Stimulated activated CD4-positive, alpha-beta T cell treated with anti-CD3 and anti-CD28 coated beads, Interleukin-12 subunit alpha, Interleukin-12 subunit beta, amount 100 ng/mL, for 24 hours (primary cell): ENCODE measurements at places on chromosomes 16 and 17.

- no peak for DNase-seq
Observed at GRCh38 chr17:40522961-40523310, 21.5 kb upstream of the TNS4 start.

DNA sequence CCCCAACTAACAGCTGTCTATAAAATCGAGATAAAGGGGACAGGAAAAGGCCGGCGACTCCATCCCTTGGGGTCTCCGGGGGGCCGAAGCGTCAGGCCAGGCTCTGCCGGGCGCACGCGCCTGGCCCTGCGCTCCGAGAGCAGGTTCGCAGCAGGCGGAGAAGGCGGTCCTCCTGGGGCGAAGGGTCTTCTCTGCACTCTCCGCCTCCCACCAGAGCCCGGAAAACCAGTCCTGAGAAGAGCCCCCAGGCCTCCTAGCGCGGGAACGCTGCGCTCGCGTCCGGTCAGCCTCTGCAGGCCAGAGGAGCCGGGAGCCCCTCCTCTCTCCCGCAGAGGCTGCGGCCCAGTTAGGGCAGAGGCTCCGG lies 5.1 kb downstream of the FOXF1 start:
- DNase-seq: no peak

DNA sequence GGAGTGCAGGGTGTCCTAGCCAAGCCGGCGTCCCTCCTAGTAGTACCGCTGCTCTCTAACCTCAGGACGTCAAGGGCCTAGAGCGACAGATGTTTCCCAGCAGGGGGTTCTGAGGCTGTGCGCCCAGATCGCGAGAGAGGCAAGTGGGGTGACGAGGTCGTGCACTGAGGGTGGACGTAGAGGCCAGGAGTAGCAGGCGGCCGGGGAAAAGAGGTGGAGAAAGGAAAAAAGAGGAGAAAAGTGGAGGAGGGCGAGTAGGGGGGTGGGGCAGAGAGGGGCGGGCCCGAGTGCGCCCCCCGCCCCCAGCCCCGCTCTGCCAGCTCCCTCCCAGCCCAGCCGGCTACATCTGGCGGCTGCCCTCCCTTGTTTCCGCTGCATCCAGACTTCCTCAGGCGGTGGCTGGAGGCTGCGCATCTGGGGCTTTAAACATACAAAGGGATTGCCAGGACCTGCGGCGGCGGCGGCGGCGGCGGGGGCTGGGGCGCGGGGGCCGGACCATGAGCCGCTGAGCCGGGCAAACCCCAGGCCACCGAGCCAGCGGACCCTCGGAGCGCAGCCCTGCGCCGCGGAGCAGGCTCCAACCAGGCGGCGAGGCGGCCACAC lies at the start of gene MMP2:
Gene MMP2 (plus strand): TSS at position 372 of the 603 bp plus-strand sequence. CDS start 282 bp downstream, outside the sequence.
- no peak for DNase-seq

GRCh38 chr16:85344502-85345128 lies 232.3 kb upstream of the CIBAR2 start:
- no peak for DNase-seq

GRCh38 chr17:43779145-43780125 lies 658 bp upstream of the DUSP3 start:
- no peak for DNase-seq

DNA sequence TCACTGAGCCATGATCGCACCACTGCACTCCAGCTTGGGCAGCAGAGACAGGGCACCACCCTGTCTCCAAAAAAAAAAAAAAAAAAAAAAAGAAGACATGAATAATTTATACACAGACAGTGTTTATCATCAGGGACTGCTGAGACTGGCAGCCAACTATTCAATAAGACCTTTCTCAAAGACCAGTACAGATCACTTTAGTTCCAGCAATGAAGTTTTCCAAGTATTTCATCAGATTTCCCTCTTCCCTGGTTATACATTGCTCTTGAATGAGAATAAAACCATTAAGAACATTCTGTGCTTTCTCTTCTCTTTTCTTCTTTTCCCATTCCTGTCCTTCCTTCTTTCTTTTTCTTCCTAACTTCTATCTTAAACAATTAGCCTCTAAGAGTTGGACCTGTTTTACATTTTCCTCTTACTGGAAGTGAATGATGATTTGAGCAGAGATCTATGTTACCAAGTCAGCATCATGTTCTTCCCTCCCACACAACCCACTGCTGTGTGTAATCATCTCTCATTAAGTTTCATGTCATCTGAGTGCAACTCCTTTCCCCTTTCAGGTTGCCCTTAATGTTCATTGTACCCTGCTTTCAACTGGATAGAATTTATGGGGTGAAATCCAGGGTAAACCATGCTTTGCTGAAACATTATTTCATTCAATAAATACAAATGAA lies 35.9 kb upstream of the SMIM36 start:
- no peak for DNase-seq

DNA sequence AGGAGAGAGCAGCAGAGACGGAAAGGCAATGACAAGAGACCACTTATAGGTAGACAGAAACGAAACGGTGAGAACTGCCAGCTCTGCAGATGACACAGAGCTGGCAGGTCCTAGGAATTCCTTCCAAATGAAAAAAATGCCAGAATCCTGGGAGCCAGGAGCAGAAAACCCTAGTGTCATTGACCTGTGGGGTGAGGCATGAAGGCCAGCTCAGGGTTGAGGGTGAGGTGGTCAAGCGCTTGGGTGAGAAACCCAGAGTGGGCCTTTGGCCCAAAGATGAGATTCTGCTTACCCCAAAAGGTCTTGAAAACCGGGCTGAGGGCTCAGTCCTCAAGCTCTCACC lies 9.2 kb downstream of the HIC1 start:
- DNase-seq: no peak

DNA sequence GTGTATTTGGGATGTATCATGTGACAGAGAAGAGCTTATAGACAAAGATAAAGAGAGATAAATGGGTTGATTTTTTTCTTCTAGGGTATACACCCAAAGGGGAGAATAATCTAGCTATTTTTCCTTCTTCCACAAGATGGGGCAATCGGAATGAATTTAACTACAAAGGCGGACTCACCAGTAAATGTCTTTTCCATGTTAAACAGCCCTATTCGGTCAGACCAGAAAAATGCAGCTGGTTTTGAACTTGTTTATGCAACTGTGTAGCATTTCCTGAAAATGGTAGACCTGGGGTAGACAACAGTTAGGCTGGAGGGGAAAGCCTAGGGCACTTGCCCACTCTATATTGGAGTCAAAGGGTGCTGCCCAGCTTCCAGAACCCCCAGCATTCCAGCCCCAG lies 477.1 kb downstream of the TOX3 start:
- DNase-seq: no peak

- no peak for DNase-seq
Observed at GRCh38 chr16:50960517-50961202, 190.4 kb downstream of the SALL1 start.

- DNase-seq: no peak
Observed at GRCh38 chr17:31561469-31562375, 170.2 kb downstream of the RAB11FIP4 start.

DNA sequence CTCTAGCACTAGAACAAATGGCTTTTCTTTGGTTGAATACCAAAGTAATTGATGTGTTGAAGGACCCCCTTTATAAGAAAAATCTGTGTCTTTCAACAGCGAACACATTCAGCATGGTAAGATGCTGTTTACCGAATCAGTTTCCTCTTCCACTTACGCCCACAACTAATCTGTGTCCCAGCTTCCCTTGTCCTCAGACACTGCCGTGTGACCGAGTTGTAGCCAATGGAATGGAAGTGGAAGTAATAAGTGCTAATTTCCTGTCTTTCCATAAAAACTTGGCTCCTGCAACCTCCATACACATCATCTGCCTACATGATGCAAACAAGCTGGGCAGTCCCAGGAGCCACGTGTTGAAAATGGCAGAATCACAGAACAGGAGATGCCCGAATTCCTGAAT lies 10.4 kb downstream of the CDIPT start:
- no peak for DNase-seq

DNA sequence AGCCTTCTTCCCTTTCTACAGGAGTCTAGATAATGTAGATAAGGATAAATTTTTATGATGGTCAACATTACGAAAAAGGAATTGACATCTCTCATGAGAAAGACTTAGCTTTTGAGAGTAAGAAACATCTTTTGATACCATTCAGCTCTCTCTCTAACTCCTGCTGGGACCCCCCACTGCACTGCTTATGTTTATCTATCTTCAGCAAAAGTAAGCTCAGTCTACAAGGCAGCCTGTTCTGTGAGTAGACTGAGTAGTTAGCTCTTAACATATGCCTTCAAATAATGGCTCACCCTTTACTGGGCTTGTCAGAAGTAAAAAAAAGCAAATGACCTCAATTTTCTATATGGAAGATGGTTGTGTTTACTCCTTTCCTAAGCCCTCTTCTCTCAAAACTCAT lies 372.2 kb upstream of the CDH11 start:
- no peak for DNase-seq

DNA sequence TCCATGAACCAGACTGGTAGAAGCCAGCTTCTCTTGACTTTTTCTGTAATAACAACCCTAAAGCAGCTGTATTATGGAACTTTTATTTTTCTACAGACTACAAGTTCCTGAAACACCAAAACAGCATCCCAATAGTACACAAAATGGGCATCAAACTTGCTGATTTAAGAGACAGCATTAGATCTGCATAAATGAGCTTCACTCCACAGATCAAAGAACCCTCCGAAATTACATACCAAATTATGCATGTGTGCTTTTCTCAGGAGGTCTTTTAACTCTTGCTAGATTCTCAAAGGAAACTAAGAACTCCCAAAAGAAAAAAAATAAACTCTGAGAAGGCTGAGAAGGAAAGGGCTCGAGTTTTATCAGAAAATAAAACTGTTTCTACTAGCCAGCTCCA lies 12.3 kb downstream of the UBE2G1 start:
- DNase-seq: no peak

GRCh38 chr17:41750862-41751261 lies 16.4 kb upstream of the HAP1 start:
- DNase-seq: no peak

GRCh38 chr16:53156516-53156915 lies 101.7 kb downstream of the CHD9 start:
- DNase-seq: no peak

GRCh38 chr16:25941800-25942499 lies 250.2 kb downstream of the HS3ST4 start:
- DNase-seq: no peak

DNA sequence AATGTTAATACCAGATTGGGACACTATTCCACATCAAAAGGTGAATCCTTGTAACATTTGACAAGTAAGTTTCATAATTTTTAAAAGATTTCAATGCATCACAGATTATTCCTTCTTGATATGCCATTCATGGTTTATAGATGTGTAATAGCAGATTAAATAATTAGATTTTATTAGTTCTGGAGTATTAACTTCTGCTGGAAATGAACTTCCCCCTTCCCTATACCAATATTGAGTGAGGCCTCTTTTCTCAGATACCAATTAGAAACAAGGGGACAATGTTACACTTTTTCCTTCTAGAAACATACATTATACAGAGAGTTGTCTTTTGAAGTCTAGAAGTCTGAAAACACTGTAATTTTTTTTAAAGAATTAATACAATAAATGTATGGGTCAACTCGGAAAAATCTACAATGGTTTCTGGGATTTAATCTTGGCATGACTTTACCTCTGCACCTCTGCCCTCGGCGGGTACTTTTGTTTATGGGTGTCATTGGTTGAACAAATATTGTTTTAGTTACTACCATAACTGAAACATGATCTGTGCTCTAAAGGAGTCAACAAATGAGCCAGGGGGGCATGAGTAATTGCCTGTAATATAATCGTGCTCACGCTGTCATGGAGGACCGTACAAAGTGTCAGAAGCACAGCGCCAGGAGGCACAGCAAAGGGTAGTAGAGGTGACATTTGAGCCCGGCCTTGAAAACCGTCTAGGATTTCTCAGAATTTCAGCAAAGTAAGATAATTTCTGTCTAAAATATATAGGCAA lies 8.2 kb downstream of the LRRC37B start:
- DNase-seq: no peak

DNA sequence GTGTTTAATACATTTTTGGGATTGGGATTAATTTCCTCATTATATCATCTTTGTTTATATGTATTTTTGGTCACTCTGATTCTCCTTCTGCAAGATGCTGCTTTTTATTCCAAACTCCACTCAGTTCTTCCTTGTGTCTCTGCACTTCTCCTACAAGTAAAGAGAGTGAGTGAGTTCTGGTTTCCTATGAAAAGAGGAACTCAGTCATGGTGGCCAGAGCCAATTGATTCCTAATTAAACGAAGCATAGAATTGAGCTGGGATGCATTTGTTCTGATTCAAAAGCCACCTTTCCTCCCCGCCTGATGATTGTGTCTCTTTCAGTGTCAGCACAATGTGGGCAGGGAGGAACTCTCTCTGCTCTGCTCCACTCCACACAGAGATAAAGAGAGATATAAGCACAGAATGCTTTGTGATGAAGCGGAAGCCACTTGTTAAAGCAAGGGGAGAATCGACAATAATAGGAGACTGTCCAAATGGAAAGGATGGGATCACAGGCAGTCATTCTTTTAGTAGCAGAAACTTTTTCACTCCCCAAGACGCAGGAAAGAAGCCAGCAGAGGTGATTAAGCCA lies 121.3 kb upstream of the GOT2 start:
- DNase-seq: no peak

DNA sequence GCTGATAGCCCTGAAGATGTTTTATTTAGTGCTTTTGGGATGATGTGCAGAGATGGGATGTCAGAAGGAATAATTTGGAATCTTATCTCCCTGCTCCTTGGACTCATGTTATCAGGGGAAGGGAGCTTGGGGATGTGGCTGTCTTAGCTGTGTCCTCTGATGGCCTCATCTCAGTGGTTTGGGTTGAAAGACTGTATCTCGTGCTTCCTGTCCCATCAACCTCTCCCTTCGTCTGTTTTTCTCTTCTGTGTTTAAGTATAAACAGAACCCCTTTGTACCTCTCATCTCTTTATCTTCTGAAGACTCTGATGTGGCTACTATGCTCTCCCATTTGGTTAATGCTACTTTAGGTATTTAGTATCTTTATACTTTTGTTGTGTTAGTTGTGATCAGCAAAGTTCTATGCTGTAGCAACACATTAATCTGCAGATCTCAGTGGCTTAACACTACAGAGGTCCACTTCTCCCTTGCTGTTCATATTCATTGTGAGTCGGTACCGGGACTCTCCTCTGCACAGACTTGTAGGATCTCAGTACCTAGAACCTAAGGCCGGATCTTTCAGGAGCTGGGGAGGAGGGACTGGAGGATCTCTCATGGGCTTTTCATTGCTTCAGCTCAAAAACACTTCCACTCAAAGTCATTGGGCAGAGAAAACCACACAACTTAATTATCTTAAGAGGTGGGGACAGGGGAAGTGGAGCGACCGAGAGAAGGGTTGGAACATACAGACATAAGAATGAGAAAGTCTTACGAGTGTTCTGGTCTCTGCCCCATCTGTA lies 28.8 kb downstream of the PRKCA start:
- DNase-seq: no peak

- DNase-seq: no peak
Observed at GRCh38 chr17:74579900-74580299, 12.2 kb downstream of the CD300LD start.

- DNase-seq: no peak
Observed at GRCh38 chr16:57131351-57131970, 39.1 kb downstream of the CPNE2 start.

- no peak for DNase-seq
Observed at GRCh38 chr17:7431231-7431630, 2.6 kb downstream of the SPEM3 start.

GRCh38 chr16:53484542-53484941 lies 18.5 kb downstream of the AKTIP start:
- no peak for DNase-seq

GRCh38 chr16:54265575-54266107 lies 20.9 kb downstream of the IRX3 start:
- no peak for DNase-seq

GRCh38 chr16:8998108-8998507 lies 34.4 kb upstream of the USP7 start:
- no peak for DNase-seq
